ENCODE measurements at places on chromosomes 3 and 15. TPM values are rescaled to one million over a fixed set of nuclear protein-coding genes. Genes with fewer than 3 reads are reported as not detected.
A peak's percentile ranks its signal among the peaks of the same experiment; 100 is the strongest.

The GOLGA6D gene
- polyA plus RNA-seq: not detected

DNA sequence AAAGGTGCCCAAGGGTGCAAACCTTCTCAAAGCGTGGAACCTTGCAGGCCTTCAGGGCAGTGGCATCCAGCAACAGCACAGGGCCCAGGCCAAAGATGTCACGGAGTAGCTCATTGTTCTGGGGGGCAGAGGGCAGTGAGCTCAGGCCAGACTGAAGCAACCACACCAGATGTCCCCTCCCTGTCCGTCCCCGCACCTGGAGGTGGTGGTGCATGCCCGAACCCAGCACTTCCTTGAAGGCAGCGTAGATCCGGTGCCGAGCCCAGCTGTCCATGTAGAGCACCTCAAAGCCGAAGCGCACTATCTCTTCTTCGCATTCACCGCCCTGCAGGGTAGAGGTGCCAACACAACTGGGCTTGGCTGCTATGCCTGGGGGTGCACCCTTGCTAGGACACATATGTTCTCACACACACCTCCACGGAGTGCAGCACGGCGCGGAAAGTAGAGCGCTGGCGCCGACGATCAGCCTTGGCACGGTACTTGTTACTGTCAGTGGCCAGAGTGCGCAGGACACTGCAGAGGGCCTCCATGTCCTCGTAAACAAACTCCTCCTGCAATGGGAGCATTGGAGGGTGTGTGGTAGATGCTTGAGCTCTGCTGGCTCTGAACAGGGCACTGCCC, 3.7 kb downstream of the IFRD2 start:
- DNase-seq: no peak

DNA sequence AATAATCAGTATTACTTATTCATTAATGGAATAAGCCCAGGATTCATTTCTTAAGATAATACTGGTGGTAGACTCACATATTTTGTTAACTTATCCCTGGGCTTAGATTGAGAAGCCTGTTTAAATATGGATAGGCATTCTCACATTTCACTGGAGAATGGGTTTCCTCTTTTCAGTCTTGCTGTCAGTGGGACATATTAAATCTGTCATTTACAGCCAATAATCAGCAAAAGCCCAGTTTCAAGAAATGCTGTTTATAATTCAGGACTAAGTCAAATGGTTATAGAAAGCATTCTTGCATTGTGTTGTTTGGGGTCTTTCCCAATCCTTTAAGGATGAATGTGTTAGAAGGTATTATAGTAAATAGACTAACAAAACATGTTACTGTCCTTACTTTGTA, 143.7 kb upstream of the NAALADL2 start:
- no peak for DNase-seq

GRCh38 chr3:184230081-184230602, 757 bp downstream of the VWA5B2 start:
- DNase-seq: no peak

The STT3B gene
- 62.2 TPM for polyA plus RNA-seq

GRCh38 chr3:14439501-14440167, 37.2 kb downstream of the SLC6A6 start:
- no peak for DNase-seq

The AADACL2 gene
- not detected for polyA plus RNA-seq

The PLA2G4D gene
- polyA plus RNA-seq: not detected

- DNase-seq: peak; percentile 39
These were observed 28.1 kb downstream of the NKIRAS1 start for GRCh38 chr3:23888617-23889228.

- peak; percentile 57 for DNase-seq
These were observed 24.4 kb downstream of the MAGEF1 start for GRCh38 chr3:184687363-184688015.

DNA sequence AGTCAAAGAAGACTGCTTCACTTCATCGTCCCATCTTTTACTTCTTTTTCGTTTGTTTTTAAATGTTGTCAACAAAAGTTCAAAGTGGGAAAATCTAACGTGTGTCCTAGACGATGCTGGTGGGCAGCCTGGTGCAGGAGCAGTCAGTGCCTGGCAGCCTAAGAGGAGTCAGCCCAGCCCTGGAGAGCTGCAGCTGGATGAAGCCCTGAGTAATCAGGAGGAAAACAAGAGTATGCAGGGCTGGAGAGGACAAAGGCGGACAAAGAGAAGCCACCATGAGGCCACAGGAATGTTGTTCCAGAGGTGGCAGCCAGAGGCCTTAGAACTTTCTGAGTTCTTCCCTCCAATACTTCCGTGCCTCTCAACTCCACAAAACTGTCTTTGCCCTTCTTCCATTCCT, 5.7 kb downstream of the ADAMTS17 start:
- no peak for DNase-seq

DNA sequence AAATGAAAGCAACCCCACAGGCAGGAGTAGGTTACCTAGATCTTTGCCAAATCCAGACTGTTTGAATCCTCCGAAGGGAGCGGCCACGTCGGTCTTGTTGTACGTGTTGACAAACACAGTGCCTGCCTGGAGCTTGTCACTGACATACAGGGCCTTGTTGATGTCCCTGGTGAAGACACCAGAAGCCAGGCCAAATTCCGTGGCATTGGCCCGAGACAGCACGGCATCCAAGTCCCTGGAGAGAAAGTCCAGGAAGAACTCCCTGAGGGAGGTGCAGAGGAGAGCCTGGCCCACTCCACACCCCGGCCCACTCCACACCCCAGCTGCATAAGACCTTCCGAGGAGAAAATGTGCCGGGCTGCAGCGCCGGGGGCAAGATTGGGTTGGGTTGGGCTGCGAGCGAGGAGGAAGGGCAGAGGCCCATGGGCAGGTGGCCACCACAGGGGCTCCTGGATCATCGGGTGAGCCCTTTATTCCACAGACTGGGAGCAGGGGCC, 21.8 kb upstream of the SLC41A3 start:
- DNase-seq: no peak

DNA sequence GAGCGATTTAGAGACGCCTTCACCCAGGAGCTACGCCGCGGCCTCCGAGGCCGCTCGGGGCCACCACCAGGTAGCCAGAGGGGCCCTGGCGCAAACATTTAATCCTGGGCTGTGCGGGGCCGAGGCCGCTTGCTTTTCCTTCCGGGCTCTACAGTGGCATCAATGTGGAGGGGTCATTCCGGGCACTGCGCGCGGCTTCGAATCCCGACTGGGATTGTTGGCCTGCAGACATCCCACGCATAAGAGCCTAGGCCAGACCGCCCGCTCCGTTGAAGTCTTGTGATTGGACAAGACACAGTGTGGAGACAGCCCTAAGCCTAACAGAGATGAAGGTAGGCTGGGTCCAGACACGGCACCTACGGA, 568 bp upstream of the NCBP2 start:
- DNase-seq: no peak

GRCh38 chr3:12924437-12924836, 83.1 kb upstream of the RPL32 start:
- peak; percentile 25 for DNase-seq

GRCh38 chr15:98581715-98582114, 66.6 kb upstream of the IGF1R start:
- DNase-seq: no peak

DNA sequence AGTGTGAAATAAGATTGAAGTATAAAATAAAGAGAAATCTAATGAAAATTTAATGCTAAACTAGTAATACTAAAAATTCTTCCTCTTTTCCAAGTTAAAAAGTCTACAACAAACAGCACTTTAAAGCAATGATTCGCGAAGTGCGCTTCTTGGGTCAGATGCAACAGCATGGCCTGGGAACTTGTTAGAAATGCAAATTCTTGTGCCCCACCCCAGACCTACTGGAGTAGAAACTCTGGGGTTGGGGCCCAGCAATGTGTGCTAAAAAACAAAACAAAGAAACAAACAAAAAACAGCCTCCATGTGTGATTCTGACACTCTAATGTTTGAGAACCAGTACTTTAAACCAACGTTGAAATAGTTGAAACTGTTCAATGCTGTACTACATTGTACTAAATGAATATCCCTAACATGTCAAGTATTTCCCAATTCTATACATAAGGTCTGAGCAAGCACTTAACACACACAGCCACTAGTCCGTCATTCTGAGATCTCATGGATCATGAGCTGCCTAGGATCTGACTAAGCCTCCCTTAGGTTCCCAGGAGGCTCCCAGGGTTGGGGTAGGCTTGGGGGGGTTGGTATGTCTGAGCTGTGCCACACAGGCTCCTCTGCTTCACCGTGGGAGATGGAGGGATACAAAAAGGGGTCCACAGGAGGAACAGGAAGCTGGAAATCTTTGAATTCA, 6.1 kb downstream of the RASGRP1 start:
- DNase-seq: no peak

The GP5 gene
- not detected for polyA plus RNA-seq

- DNase-seq: no peak
These were observed 464.9 kb downstream of the TAFA4 start for GRCh38 chr3:68467465-68467864.

The CHRFAM7A gene
- not detected for polyA plus RNA-seq

DNA sequence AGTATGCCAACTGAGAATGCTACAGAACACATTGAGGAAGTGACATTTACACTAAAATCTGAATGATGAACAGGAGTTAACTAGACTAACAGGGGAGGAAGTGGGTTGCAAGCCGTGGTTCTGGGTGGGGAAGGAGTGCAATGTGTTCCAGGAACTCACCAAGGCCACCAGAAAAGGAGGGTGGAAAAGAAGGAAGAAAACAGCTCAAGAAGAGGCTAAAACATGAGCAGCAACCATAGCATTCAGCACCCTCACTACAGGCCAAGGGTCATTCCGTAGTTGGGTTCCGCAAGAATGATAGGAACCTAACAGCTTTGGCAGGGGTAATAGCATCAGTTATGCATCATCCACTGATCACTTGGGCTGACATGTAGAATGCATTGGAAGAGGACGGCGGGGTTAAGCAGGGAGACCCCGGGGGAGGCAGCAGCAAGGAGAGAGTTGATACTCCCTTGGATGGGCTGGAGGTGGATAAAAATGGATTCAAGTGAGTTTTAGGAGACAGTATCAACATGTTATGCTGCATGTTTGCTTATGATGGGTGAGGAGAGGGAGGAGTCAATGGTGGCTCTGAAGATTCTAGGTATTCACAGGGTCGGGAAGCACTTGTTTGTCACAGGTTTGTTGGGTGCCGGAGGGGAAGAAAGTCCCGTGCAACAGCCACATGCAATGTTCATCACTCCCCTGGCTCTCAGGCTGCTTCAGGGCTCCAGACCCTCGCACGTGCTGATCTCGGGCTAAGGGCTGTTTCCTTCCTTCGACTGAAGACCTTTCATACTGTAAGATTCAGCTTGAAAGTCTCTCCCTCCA, 53.2 kb downstream of the LIPC start:
- no peak for DNase-seq

GRCh38 chr3:37559461-37559860, 302.2 kb upstream of the CTDSPL start:
- no peak for DNase-seq

The SEMA6D gene
- not detected for polyA plus RNA-seq

DNA sequence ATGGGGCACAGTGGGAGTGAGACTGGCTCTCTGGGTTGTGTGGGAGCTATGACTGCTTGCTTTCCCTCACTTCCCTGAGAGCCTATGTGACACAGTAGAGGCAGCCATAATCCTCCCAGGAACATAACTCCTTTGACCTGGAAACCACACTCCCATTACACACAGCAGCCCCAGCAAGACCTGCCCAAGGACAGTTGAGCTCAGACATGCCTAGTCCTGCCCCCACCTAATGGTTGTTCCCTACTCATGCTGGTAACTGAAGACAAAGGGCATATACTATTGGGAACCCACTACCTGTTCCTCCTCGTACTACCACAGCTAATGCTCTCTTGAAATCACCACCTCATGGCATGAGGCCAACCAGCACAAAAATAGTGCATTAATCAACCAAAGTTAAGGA, 550.4 kb upstream of the ARPP21 start:
- DNase-seq: no peak

The CCDC54 gene
- not detected for polyA plus RNA-seq

- no peak for DNase-seq
These were observed 10.1 kb downstream of the USP3 start for GRCh38 chr15:63514531-63514943.

- DNase-seq: no peak
These were observed 55.4 kb downstream of the CCDC54 start for GRCh38 chr3:107432646-107433045.

- no peak for DNase-seq
These were observed 32.6 kb upstream of the ITGA11 start for GRCh38 chr15:68464448-68465090.

The PLA1A gene
- not detected for polyA plus RNA-seq

GRCh38 chr3:12994357-12994606, 78.9 kb downstream of the IQSEC1 start:
- no peak for DNase-seq

DNA sequence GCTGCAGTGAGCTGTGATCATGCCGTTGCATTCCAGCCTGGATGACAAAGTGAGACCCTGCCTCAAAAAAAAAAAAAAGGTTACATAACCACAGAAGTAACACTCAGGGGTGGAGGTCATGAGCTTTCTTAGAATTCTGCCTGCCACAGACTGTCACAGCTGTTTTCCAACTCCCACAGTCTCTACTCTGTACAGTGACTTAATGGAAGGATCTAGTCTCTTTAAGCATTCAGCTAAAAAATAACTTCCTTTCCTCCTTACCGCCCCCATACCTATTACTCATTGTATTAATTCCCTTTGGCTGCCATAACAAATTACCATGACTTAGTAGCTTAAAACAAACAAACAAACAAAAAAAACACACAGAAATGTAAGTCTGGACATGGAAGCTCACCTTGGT, 99.6 kb upstream of the UBE2E1 start:
- DNase-seq: no peak

DNA sequence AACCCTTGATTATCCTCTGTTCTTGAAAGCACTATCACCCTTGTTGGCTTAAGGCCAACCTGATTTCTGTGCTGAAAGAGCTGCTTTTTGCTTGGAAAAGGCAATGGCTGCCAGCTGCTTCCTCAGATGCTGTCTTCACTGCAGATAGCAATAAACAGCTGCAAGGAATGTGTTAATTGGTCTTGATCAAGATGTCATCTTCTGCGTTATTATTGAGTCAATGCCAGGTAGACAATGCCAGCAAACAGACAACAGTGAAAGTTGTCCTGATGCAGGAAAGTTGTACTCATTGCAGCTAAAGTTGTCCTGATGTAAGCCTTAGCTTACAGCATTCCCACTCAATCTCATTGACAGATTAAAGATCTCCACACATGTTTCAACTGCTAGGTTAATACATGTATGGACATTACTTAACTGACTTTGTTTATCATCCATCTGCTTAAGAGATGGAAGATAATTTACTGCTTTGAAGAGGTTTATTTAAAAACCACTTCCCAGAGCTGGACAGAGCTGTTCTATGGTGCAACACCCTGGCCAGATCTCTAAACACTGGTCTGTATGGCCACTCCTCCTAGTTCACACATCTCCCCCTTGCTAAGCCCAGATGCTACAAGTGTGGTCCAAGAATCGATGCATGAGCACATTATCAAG, 251.0 kb upstream of the MCTP2 start:
- DNase-seq: no peak

- DNase-seq: no peak
These were observed 31.1 kb downstream of the RNF13 start for GRCh38 chr3:149844091-149844490.

- no peak for DNase-seq
These were observed 498.4 kb downstream of the FHIT start for GRCh38 chr3:60752809-60753208.

The SLC28A2 gene
- not detected for polyA plus RNA-seq

- DNase-seq: no peak
These were observed 105.0 kb downstream of the BDH1 start for GRCh38 chr3:197450810-197451209.
